Left hindlimb (tissue), 1 donor: ENCODE measurements at places on chromosomes 2 and 18.

DNA sequence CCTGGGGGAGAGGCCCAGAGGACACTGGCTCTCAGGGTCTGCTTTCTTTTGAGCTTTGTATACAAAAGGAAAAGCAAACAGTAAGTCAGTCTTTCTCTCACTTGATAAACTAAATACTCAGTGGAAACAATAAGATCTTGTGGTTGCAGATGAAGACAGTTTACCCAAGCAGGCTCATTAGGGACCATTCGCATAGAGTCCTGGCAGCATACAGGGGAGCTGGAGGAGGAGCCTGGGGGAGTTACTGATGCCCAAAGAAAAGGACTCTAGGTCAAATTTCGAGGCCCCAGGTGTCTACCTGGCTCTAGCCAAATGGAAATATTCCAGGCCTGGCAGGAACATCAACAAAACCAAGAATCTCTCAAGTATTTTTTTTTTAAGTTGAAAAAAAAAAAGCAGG lies 225.3 kb downstream of the CNTNAP5 start:
- DNase-seq: no peak

DNA sequence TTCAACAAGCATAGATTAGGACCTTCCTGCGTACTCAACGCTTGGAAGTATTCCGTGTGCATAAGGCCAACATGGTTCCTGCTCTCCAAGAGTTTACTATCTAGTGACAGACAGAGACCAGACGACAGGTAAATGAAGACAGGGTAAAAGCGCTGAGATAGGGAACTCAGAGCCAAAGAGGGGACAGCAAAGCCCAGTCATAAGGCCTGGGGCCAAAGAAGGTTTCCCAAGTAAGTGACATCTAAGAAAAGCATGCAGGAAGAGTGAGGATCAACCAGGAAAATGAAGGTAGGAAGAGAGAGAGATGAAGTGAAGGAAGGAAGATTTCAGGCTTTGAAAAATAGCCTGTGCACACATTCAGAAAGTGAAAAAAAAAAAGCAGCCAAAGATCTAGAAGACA lies 76.9 kb upstream of the CDH20 start:
- DNase-seq: no peak

DNA sequence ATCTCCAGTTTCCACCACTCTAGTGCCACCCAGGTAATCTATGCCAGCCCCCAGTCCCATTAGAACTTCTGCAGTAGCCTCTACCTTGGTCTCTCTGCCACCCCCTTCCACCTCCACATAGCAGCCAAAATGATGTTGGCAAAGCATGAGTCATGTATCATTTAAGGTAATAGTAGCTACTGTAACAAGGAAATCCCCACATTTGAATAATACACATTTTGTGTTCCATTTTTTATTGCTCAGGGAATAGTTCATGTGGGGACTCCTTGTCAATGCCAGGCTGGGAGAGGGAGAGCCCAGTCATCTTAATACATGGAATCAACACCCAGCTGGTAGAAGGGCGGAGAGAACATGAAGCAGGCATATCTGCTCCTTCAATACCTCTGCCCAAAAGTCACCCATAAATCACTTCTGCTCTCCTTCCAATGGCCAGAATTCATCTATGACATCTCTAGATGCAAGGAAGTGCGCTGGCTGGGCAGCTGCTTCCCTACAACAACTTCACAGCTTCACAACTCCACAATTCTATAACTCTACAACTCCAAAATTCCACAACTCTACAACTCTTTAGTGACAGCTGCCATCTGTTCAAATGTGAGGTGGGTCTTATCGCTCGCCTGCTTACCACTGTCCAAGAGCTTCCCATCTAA lies 70.6 kb upstream of the GLS start:
- DNase-seq: no peak

- no peak for DNase-seq
These were observed 459.5 kb downstream of the FBXO15 start for GRCh38 chr18:73688161-73688560.

- DNase-seq: no peak
These were observed 46.9 kb downstream of the TTC32 start for GRCh38 chr2:19854596-19855541.

GRCh38 chr2:128714285-128714684 lies 395.6 kb upstream of the HS6ST1 start:
- DNase-seq: no peak

DNA sequence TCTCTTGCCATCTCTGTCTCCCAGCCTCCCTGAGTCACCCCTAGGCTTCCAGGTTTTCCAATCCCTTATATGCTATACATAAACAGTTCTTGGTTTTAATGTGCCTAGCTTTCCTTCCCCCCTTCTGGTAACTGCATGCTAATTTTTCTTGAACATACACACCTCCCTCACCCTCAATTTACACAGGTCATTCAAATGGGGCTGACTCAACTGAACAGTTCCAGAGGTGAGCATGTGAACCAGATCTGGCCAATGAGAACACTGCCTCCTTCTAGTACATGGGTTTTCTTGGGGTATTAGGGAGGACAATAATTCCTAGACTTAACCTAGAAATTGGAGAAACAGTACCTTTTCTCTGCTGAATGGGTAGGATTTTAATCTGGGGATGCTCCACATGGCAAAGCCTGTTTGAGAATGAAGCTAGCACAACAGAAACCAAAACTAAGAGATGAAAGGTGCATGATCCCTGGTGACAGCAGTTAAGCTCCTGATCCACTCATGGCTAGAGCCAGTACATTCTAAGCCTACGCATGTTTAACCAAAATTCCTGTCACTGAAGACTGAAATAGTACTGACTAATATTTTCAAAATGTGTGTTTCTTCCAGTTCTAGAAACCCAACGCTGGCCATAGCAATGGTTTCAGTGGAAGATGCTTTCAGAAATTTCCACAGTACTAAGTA lies 11.8 kb downstream of the SLC25A12 start:
- no peak for DNase-seq

DNA sequence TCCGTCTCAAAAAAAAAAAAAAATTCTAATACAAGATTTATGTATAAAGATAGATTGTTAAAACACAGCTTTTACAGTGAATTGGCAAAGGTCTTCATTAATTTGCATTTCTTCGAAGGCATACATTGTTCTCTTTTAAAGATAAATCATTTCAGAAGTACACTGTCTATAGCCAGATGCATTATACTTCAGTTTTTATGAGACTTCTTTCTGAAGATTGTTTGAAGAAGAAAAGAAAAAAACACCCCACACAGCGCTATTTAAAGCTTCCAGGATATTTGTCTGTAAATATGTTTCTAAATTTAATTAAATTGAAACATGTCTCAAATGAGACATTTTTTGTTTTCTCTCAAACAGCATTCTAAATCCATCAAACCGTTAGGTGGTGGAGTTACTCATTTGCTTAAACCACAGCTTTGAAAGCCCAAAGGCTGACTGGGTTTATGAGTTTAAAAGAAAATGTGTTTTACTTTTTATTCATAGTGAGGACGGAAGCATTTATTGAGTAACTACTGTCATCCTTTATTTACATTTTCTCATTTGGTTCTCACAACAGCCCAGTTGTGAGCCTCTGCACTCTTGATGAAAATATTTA lies 42.4 kb upstream of the C1GALT1C1L start:
- no peak for DNase-seq

GRCh38 chr18:74126684-74127655 lies 20.7 kb downstream of the FBXO15 start:
- no peak for DNase-seq
